NCI-H2081 treated with DMSO at 0.1 percent for 48 hours (cell line): ENCODE measurements at places on chromosomes 6 and 20.

DNA sequence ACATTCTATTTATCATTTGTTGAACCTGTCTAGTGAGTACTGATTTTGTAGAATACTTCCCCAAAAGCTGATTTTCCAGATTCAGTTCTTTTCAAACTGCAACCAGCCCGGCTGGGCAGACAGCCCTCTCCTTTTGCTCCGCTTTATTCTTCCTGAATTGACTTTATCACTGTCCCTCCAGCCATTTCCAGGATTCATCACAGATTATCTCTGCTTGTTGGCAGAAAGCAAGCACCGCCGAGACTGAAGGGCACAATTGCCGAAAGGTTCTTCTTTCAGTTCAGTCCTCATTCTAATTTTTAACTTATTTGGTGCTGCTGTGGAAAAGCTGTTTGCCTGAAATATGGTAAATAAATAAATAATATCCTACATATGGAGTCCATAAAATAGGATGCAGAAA lies 369.1 kb upstream of the FLRT3 start:
- DNase-seq = no peak

DNA sequence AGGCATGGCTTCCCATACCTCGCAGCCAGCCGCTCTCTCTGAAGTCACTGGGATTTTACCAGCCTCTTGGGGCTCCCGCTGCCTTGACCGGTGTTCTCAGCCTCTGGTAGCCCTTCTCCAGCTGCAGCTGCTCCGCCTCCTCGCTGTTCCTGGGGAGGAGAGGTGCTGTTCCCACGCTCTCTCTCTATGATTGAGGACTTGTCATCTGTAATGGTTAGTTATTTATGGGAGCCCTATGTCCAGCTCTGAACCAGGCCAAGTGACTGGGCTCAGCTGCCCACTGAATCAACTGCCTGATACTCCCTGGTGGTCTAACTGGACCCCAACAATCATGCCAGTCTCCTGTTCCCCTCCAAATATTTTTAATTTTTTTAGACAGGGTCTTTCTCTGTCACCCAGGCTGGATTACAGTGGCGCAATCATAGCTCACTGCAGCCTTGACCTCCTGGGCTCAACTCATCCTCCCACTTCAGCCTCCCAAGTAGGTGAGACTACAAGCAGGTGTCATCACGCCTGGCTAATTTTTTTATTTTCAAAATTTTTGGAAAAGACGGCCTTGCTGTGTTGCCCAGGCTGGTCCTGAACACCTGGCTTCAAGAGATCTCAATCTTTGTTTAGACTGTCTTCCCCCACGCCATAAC lies 4.8 kb upstream of the SLC4A11 start:
- DNase-seq = no peak

GRCh38 chr6:42279966-42280629 lies 62.4 kb upstream of the MRPS10 start:
- no peak for DNase-seq

GRCh38 chr20:31704225-31705119 lies 18.2 kb downstream of the BCL2L1 start:
- no peak for DNase-seq

GRCh38 chr20:58555078-58555765 lies 40.0 kb upstream of the APCDD1L start:
- DNase-seq = no peak
